ENCODE measurements at places on chromosomes 5 and 9.
A peak's percentile ranks its signal among the peaks of the same experiment; 100 is the strongest.

DNA sequence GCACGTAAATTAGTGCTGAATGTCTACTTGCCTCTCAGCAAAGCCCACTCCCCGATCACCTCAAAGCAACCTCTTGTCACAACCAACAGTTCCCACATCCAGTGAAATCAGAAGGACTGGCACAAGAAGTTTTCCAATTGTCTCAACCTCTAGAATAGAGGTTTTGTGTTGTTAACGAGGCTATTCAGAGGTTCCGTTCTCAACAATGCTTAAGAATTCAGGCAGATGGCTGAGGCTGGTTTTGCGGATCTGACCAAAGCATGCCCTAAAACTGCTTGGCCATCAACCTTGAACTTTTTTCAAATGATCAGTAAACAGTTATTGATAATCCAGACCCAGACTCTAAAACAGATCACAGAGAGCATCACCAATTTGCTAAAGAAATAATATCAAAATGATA, 52.9 kb downstream of the MAPKAP1 start:
- no peak for DNase-seq

GRCh38 chr5:43000111-43000840, 39.8 kb downstream of the ANXA2R start:
- DNase-seq: peak; percentile 62

- no peak for DNase-seq
Measured at GRCh38 chr9:115010874-115011273, 80.5 kb upstream of the TNFSF8 start.

DNA sequence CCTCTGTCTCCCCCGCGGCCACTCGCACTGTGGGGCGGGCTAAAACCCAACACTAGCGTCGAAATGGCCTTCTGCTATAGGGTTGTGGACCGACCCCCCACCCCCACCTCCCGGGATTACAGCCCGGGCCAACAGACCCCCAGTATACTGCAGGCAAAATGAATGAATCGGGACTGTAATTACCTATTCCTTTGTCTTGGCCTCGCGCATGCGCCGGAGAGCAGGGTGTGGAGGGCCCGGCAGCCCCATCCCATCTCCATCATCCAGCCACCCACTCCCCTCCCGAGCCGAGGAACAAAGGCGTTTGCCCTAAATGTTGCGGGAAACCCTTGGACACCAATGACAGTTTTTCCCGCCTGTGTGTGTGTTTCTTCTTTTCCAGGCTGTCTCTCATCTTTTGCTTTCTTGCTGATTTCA, 1.6 kb downstream of the BASP1 start:
- DNase-seq: no peak

GRCh38 chr9:96164268-96164683, 137.7 kb downstream of the HSD17B3 start:
- DNase-seq: no peak

GRCh38 chr5:122236270-122237040, 75.6 kb upstream of the SNCAIP start:
- peak; percentile 70 for DNase-seq

GRCh38 chr9:107190061-107190935, 92.8 kb upstream of the RAD23B start:
- DNase-seq: peak; percentile 79

GRCh38 chr9:134814598-134815215, 65.9 kb upstream of the FCN2 start:
- no peak for DNase-seq

DNA sequence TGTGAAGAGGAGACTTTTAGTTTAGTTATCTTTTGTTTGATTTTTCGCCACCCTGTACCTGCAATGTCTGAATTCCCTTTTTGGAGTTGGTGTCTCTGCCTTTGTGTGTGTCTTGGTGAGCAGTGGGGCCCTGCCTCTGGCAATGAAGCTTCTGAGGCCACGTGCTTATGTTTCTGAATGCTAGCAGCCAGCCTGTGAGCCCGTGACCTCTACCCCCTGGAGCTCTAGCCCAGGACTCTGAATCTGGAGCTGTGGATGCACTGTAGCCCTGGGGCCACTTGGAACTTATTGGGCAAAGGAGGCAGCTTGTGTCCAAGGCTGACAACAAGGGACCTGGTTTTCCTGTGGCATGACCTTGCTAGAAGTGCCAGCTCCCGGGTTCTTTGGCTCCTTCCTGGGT, 19.4 kb downstream of the ENTREP1 start:
- no peak for DNase-seq

DNA sequence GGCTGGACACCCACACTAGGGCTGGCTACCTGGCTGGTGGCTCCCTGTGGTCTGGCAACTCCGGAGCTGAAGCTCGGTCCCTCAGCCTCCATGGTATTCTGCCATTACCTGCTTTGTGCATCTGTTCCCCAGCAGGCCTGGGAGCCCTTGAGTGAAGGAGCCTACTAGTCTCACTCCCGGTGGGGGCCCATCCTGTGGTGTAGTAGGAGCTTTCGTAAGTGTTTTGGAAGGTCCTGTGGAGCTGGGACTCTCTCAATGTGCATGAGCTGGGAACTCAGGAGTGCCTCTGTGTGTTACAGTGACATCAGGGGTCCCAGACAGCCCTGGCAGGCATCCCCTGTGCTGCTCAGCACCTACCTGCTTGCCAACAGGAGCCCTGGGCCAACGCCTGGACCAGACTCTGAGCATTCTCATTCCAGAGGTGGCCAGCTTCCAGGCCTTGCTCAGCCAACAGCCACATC, 267.1 kb downstream of the GADD45G start:
- DNase-seq: no peak

DNA sequence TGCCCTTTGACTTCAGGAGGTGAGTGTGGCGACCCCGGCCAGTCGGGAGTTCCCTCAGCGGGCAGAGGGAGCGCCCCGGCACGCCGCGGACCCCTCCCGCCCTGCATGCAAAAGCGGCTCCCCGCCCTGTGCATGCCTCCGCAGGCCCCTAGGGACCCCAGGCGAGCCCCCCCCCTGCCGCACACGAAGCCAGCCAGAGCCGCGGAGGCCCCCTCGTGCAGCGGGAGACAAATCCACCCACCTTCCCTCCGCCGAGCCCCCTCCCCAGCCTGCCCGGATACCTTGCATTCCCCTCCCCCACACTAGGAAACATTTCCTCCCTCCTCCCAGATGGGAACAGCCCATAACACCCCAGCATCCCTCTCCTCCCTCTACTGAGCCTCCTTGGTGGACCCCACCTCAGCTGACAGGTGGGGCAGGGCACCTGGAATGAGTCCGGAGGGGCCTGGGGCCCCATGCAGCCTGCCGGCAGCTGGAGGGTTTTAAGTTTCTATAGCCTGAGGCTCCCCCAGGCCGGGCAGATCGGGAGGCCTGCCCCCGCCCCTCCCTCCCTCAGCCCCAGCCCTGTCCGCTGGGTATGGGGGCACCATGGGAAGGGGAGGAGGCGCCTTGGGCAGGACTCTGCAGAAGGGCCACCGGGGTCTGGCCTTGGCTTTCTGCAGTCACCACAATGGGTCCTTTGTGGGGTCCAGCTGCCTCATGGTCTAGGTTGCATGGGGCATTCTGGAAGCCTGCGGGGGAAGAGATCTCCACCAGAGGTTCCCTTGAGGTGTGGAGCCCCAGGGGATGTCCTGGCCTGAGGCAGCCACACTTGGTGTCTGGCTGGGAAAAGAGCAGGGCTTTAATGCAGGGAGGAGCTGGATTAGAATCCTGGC, 601 bp downstream of the ERGIC1 start:
- no peak for DNase-seq

DNA sequence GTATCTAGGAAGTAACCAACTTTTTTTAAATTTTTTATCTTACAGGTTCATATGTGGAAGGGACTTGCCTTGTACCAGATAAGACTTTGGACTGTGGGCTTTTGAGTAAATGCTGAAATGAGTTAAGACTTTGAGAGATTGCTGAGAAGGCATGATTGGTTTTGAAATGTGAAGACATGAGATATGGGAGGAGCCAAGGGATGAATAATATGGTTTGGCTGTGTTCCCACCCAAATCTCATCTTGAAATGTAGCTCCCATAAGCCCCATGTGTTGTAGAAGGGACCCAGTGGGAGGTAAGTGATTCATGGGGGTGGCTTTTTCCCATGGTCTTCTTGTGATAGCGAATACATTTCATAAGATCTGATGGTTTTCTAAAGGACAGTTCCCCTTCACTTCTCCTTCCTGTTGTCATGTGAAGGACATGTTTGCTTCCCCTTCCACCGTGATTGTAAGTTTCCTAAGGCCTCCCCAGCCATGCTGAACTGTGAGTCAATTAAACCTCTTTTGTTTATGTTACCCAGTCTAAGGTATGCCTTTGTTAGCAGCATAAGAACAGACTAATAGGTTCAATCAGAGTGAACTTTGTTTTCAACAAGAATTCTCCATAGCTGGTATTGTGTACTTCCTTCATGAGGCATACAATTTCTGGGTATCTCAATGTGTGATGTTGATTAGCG, 535.6 kb upstream of the MEF2C start:
- no peak for DNase-seq

GRCh38 chr5:133889271-133889905, 79.0 kb downstream of the C5orf15 start:
- no peak for DNase-seq

DNA sequence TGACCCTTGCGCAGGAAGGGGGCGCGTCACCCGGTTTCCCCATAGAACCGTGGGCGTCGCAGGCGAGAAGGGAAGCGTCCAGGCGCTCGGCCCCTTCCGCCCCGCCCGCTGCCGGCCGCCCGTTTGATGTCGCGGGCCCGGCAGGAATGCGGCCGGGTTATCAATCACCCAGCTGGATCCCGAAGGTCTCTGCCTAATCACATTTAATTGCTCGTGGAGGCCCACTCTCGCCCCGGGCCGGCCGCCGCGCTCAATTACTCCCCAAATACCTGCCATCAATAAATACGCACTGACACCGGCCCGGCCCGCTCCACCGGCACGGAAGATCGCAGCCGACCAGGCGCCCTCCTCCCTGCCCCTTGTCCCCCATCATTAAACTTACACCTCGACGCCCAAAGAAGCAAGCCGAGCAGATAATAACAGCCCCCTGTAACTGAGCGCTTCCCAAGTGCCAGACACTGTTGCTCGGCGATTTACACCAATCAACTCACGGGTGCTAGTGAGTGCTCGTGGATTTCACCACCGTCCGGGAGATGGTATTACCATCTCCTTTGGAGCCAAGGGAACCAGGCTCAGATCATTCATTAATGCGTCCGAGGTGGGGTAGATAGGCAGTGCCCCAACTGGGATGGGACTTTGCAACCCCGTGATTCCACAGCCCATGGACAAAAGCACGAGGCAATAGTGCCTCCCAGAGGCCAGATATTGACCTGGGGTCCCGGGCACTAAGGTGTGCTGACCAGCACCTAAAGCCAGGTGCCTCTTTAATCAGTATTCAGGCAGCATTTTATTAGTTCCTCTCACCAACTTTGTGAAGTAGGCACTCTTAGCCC, 11.3 kb downstream of the MSX2 start:
- no peak for DNase-seq

DNA sequence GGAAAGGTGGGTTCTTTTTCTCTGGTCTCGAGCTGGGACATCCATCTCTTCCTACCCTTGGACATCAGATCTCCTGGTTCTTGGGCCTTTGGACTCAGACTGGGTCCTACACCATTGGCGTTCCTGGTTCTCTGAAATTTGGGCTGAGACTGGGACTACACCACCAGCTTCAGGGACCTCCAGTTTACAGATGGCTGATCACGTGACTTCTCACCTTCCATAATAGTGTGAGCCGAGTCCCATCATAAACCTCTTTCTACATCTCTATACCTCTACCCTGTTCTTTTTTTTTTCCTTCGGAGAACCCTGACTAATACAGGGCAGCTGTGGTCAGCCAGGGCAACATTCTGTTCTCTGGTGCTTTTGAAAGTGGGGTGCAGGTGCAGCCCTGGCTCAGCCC, 27.2 kb upstream of the RXRA start:
- DNase-seq: no peak

- no peak for DNase-seq
Measured at GRCh38 chr9:5756633-5757032, 76.3 kb downstream of the ERMP1 start.

DNA sequence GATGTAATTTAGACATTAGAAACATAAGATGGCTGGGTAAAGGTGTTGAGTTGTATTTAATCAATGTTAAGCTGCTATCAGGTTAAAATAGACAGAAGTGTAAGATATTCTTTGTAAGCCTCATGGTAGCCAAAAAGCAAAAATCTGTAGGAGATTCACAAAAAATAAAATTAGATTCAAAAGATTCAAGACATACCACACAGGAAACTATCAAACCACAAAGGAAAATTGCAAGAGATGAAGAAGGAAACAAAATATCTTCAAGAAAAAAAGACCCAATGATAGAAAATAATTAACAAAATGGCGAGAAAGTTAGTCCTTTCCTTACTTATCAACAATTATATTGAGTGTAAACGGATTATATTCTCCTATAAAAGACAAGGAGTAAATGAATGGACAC, 15.3 kb downstream of the XRCC4 start:
- DNase-seq: no peak

- DNase-seq: peak; percentile 40
Measured at GRCh38 chr5:27124590-27124989, 86.2 kb upstream of the CDH9 start.

DNA sequence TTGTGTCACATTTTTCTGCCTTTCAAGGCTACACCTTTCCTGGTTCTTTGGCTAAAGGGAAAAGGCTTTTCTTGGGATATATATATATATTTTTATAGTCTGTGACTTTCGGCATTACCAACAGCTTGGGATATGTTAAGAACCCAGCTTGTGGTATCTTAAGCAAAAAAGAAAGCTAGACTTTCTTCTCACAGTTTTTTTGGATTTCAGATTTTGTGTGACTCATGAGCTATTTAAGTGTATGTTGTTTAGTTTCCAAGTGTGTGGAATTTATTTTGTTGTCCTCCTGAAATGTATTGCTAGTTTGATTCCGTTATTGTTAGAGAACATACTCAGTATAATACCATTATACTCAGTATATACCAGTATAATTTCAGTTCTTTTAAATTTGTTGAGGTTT, 64.8 kb downstream of the ERCC6L2 start:
- DNase-seq: no peak

DNA sequence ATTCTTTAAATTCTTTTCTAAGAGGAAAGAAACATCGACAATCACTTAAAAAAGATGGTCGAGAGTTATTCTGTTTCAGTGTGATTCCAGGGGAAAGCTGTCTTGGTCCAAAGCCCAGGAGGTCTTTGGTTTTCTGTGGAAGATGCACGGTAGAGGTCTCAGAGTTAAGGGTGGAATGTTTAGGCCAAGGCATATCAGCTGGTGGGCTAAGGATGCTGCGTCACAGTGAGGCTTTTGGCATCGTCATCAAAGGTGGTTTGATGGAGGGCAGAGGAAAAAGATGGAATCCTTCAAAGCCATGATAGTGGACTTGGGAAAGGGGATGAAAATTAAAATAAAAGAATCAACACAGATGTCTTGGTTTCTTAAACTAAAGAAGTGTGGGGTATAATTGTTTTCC, 137.3 kb upstream of the ANKH start:
- no peak for DNase-seq
